Activated T-helper 2 cell treated with anti-CD3 and anti-CD28 coated beads, Interferon-gamma antibody, Interleukin-2, Interleukin-4, amounts not matched to agents 10 μg/mL and 5 μg/mL and 100 μg/mL, durations not matched to agents 14 hours and 24 hours and 36 hours (primary cell): ENCODE measurements at places on chromosomes 1 and 21. TPM values are rescaled to one million over a fixed set of nuclear protein-coding genes. Genes with fewer than 3 reads are reported as not detected.

GRCh38 chr1:106290805-106291501, 765.5 kb upstream of the PRMT6 start:
- H3K4me1 ChIP-seq: no peaks in the 10 kb centered on the region
- H3K4me3 ChIP-seq: no peak overlapping the region
- no peak overlapping the region for H3K27ac ChIP-seq

GRCh38 chr1:56295949-56296929, 283.1 kb downstream of the PLPP3 start:
- no peaks in the 10 kb centered on the region for H3K36me3 ChIP-seq
- no peak overlapping the region for H3K4me3 ChIP-seq
- no peaks in the 10 kb centered on the region for H3K4me1 ChIP-seq
- DNase-seq: no peak
- H3K27ac ChIP-seq: no peak overlapping the region

DNA sequence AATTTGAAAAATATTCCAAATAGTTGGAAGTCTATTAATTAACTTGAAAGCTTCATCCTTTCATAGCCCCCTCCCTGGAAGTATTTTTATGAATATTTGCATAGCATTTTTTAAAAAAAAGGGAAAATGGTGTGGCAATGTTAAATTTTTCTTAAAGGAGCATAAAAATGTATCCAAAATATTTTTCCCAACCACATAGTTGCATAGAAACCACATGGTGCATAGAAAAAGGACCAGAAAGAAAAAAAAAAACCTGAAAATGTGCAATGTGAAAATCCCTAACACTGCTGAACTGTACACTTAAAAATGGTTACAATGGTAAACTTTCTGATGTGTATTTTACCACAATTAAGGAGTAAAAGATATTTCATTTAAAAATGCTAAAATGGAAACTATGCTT, 8.0 kb downstream of the C1orf167 start:
- H3K4me3 ChIP-seq: no peak overlapping the region
- no peak overlapping the region for H3K27ac ChIP-seq
- H3K4me1 ChIP-seq: no peaks in the 10 kb centered on the region
- no peak for DNase-seq

The SYNC gene
- not detected in 2 replicates for total RNA-seq

The KRTAP19-6 gene
- not detected in 2 replicates for total RNA-seq

GRCh38 chr1:50595874-50596273, 172.6 kb upstream of the DMRTA2 start:
- peaks cover 12% of the 10 kb centered on the region for H3K36me3 ChIP-seq
- no peak overlapping the region for H3K27ac ChIP-seq
- H3K4me1 ChIP-seq: no peaks in the 10 kb centered on the region
- no peaks in the 10 kb centered on the region for H3K27me3 ChIP-seq
- DNase-seq: no peak
- H3K4me3 ChIP-seq: no peak overlapping the region

The CD1B gene
- not detected in 2 replicates for total RNA-seq

GRCh38 chr1:15732686-15733081, 3.4 kb upstream of the SLC25A34 start:
- peaks cover 19% of the 10 kb centered on the region for H3K36me3 ChIP-seq
- H3K27me3 ChIP-seq: no peaks in the 10 kb centered on the region
- no peak overlapping the region for H3K27ac ChIP-seq
- no peak for DNase-seq
- H3K4me1 ChIP-seq: no peaks in the 10 kb centered on the region
- H3K4me3 ChIP-seq: no peak overlapping the region

DNA sequence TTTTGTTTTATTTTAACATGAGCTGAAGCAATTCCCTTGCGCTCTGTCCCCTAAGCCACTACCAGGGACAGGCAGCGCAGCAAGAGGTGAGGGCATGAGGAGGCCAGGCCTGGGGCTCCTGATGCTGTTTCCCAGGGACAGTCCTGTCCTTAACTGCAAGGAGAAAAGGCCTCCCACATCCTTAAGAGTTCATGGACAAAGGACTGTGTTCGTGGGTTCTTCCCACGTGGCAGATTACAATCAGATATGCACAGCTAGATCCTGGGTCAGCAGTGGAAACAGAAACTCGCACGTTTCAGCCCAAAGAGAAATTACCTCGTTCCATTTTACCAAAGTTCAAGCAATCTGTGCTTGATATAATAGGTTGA, 85.8 kb downstream of the MIS18A start:
- no peak overlapping the region for H3K27ac ChIP-seq
- DNase-seq: no peak
- no peak overlapping the region for H3K4me3 ChIP-seq
- no peaks in the 10 kb centered on the region for H3K36me3 ChIP-seq
- H3K27me3 ChIP-seq: no peaks in the 10 kb centered on the region

DNA sequence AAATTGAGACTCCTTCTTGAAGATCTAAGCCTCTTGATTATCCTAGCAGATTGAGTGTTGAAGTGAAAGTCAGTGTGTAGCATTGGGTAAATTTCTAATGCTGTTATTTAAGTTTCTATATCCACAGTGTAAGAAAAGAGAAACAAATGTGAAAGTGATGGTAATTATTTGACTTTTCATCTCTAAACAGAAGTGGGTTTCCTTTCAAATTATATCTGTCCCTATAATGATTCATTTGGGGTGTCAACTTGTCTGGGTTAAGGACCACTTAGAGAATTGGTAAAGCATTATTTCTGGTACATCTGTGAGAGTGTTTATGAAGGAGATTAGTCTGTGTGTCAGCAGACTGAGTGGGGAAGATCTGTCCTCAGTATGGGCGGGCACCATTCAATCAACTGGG, 133.0 kb upstream of the HMCN1 start:
- no peaks in the 10 kb centered on the region for H3K36me3 ChIP-seq
- DNase-seq: no peak
- H3K4me3 ChIP-seq: no peak overlapping the region

The SYT6 gene
- not detected in 2 replicates for total RNA-seq

GRCh38 chr1:154876842-154877369, 6.8 kb upstream of the KCNN3 start:
- H3K27ac ChIP-seq: no peak overlapping the region
- H3K4me1 ChIP-seq: peaks cover 9% of the 10 kb centered on the region
- no peaks in the 10 kb centered on the region for H3K27me3 ChIP-seq
- no peak for DNase-seq
- H3K4me3 ChIP-seq: no peak overlapping the region
- H3K36me3 ChIP-seq: no peaks in the 10 kb centered on the region

DNA sequence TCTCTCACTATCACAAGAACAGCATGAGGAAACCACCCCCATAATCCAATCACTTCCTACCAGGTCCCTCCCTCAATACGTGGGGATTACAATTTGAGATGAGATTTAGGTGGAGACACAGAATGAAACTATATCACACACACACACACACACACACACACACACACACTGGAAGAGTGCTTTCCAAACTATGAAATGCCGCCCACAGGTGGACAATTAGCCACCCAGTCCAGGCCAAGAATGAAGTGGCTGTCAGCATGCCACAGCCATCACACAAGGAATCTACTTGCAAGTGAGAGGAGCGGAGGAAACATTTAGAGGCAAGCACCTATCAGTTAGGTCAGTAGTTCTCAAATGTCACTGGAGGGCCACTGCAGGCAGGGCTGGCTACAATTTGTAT, 105.4 kb upstream of the HOOK1 start:
- no peak overlapping the region for H3K27ac ChIP-seq
- peaks cover 11% of the 10 kb centered on the region for H3K4me1 ChIP-seq
- H3K27me3 ChIP-seq: no peaks in the 10 kb centered on the region
- H3K36me3 ChIP-seq: no peaks in the 10 kb centered on the region

- no peaks in the 10 kb centered on the region for H3K36me3 ChIP-seq
- H3K27me3 ChIP-seq: no peaks in the 10 kb centered on the region
These were observed 3.2 kb upstream of the SLC6A9 start for GRCh38 chr1:44034423-44034822.

The LCA5L gene
- 0.32 TPM in 1 of 2 replicates, not detected in the other for total RNA-seq

GRCh38 chr1:177825276-177825901, 144.5 kb downstream of the SEC16B start:
- DNase-seq: no peak
- no peak overlapping the region for H3K4me3 ChIP-seq
- H3K27me3 ChIP-seq: no peaks in the 10 kb centered on the region
- no peak overlapping the region for H3K27ac ChIP-seq

GRCh38 chr1:27931759-27932158, 3.0 kb upstream of the SMPDL3B start:
- H3K4me1 ChIP-seq: peaks cover 24% of the 10 kb centered on the region
- peaks cover 16% of the 10 kb centered on the region for H3K27me3 ChIP-seq
- no peak overlapping the region for H3K27ac ChIP-seq
- DNase-seq: no peak
- no peak overlapping the region for H3K4me3 ChIP-seq

- DNase-seq: no peak
- H3K36me3 ChIP-seq: peaks cover 21% of the 10 kb centered on the region
- no peak overlapping the region for H3K4me3 ChIP-seq
- peaks cover 2% of the 10 kb centered on the region for H3K27me3 ChIP-seq
- H3K27ac ChIP-seq: no peak overlapping the region
- H3K4me1 ChIP-seq: peaks cover 2% of the 10 kb centered on the region
These were observed 33.2 kb downstream of the SLC45A1 start for GRCh38 chr1:8350914-8351684.

The S1PR1 gene
- 71.0 and 73.0 TPM in 2 replicates for total RNA-seq

GRCh38 chr1:5370311-5370710, 621.9 kb downstream of the NPHP4 start:
- H3K4me1 ChIP-seq: peaks cover 11% of the 10 kb centered on the region
- H3K36me3 ChIP-seq: no peaks in the 10 kb centered on the region
- no peaks in the 10 kb centered on the region for H3K27me3 ChIP-seq
- no peak overlapping the region for H3K4me3 ChIP-seq

The MCOLN2 gene
- total RNA-seq: 142 and 143 TPM in 2 replicates

The COL11A1 gene
- not detected in 2 replicates for total RNA-seq

GRCh38 chr1:98766255-98766654, 104.7 kb downstream of the SNX7 start:
- H3K27ac ChIP-seq: no peak overlapping the region
- H3K36me3 ChIP-seq: no peaks in the 10 kb centered on the region
- H3K27me3 ChIP-seq: peaks cover 3% of the 10 kb centered on the region
- DNase-seq: no peak

DNA sequence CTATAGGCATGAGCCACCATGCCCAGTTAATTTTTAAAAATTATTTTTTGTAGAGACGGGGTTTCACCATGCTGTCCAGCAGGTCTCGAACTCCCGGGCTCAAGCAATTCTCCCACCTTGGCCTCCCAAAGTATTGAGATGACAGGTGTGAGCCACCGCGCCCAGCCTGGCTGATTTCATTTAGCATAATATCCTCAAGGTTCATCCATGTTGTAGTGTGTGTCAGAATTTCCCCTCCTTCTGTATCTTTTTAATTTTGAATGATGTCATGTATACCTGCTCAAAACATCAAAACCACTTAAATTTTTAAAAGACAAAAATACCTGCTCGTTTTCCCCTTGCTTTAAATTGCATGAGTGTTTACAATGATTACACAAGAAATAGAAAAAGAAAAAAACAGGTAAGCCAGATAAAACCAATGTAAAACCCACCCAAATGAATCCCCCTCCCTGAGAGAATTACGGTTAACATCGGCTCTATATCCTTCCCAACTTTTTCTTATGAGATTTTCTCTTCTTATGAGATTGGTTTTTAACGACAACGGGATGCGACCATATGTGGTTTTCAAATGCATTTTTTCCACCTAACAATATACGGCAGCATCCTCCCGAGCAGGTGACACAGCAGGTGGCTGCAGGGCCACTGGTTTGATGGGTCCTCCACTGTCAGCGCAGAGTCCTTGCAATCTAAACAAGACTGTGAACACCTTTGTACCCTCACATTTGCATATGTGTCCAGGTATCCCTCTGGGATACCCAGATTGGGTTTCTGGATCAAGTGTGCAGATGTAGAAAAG, 22.1 kb downstream of the IFFO2 start:
- no peaks in the 10 kb centered on the region for H3K36me3 ChIP-seq
- no peak overlapping the region for H3K27ac ChIP-seq
- no peaks in the 10 kb centered on the region for H3K27me3 ChIP-seq
- no peak for DNase-seq

GRCh38 chr21:38352536-38353219, 95.9 kb downstream of the KCNJ15 start:
- H3K27me3 ChIP-seq: peaks cover 6% of the 10 kb centered on the region
- no peaks in the 10 kb centered on the region for H3K36me3 ChIP-seq
- H3K4me3 ChIP-seq: no peak overlapping the region
- H3K4me1 ChIP-seq: peaks cover 29% of the 10 kb centered on the region
- no peak overlapping the region for H3K27ac ChIP-seq
- DNase-seq: no peak

The NPPB gene
- total RNA-seq: not detected in 2 replicates

The DHX9 gene
- 302 and 322 TPM in 2 replicates for total RNA-seq

- no peak overlapping the region for H3K4me3 ChIP-seq
- peaks cover 88% of the 10 kb centered on the region for H3K27me3 ChIP-seq
- no peaks in the 10 kb centered on the region for H3K36me3 ChIP-seq
These were observed 66.6 kb downstream of the SYT2 start for GRCh38 chr1:202643397-202644218.

The KCNJ10 gene
- total RNA-seq: 0.11 TPM in 1 of 2 replicates, not detected in the other

The ARTN gene
- total RNA-seq: 0.21 and 0.39 TPM in 2 replicates

The ZNF648 gene
- total RNA-seq: not detected in 2 replicates

- no peak overlapping the region for H3K27ac ChIP-seq
- no peak for DNase-seq
- no peaks in the 10 kb centered on the region for H3K36me3 ChIP-seq
- peaks cover 33% of the 10 kb centered on the region for H3K27me3 ChIP-seq
- H3K4me1 ChIP-seq: peaks cover 4% of the 10 kb centered on the region
These were observed 66.6 kb downstream of the UBIAD1 start for GRCh38 chr1:11339346-11340232.

DNA sequence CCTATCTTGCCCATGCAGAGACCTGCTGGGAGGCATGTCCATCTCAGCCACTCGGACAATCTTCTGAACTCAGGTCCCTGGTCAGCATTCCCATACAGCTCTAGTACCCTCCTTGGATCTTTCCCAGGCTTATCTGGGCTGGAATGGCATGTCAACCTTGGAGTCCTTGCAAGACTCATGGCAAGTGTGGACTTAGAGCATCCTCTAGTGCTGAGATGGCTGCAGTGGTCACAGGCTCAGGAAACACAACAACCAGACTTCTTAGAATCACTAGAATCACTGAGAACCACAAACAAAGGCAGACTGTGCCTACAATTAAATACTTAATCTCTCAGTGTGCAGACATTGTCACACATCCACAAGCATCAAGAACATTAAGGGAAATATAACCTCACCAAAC, 73.1 kb upstream of the TSHB start:
- no peak for DNase-seq
- no peaks in the 10 kb centered on the region for H3K36me3 ChIP-seq
- no peaks in the 10 kb centered on the region for H3K4me1 ChIP-seq
- H3K27me3 ChIP-seq: peaks cover 4% of the 10 kb centered on the region

The AIRE gene
- total RNA-seq: not detected in 2 replicates

DNA sequence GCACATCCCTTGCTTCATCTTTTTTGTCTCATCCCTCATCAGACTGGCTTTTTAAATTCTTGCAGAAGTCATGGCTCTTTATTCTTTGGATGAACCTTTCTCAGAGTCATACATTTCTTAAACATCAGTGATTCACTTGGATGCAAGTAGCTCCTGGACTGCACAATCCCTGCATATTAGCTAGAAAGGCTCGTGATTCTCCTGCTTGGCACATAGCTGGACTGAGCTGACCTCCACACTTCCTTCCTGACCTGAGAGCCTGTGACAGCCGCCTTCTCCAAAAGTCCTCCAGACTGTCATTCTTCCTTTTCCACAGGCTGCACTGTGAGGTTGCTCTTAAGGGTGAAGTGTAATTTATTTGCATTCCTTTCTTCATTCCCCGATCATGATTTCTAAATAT, 109.4 kb downstream of the RGL1 start:
- H3K27ac ChIP-seq: no peak overlapping the region
- peaks cover 40% of the 10 kb centered on the region for H3K4me1 ChIP-seq
- H3K36me3 ChIP-seq: peaks cover 13% of the 10 kb centered on the region
- DNase-seq: no peak
- H3K4me3 ChIP-seq: no peak overlapping the region

GRCh38 chr1:12096615-12097014, 33.5 kb downstream of the TNFRSF8 start:
- H3K4me1 ChIP-seq: peaks cover 10% of the 10 kb centered on the region
- no peak overlapping the region for H3K4me3 ChIP-seq
- no peaks in the 10 kb centered on the region for H3K27me3 ChIP-seq
- no peak overlapping the region for H3K27ac ChIP-seq
- DNase-seq: no peak
- peaks cover 63% of the 10 kb centered on the region for H3K36me3 ChIP-seq
